Activated CD4-positive, alpha-beta T cell treated with anti-CD3 and anti-CD28 coated beads, Interleukin-2, Interleukin-6, amounts not matched to agents 100 ng/mL and 50 ng/mL, durations not matched to agents 16 hours and 8 hours (primary cell): ENCODE measurements at places on chromosomes 7 and 10.
A peak's percentile ranks its signal among the peaks of the same experiment; 100 is the strongest.

- no peak for DNase-seq
Measured at GRCh38 chr7:40538281-40538680, 403.5 kb downstream of the SUGCT start.

DNA sequence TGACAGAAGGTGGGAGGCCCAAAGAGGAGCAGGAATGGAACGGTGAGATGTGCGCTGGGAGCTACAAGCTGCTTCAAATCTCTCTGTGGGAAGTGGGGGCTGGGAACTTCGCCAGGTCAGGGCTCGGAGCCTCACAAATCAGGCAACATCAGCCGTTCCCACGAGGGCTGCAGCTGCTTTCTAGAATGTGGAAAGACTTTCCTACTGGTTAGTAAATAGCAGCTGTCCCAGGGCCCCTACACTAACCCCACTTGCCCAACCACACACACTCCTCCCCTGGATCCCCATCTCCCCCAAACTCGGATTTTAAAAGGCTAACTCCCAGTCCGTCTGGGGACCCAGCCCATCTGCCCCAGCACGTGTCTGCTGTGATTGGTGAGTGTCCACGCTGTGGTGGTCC lies 40.6 kb upstream of the PITRM1 start:
- DNase-seq: no peak

DNA sequence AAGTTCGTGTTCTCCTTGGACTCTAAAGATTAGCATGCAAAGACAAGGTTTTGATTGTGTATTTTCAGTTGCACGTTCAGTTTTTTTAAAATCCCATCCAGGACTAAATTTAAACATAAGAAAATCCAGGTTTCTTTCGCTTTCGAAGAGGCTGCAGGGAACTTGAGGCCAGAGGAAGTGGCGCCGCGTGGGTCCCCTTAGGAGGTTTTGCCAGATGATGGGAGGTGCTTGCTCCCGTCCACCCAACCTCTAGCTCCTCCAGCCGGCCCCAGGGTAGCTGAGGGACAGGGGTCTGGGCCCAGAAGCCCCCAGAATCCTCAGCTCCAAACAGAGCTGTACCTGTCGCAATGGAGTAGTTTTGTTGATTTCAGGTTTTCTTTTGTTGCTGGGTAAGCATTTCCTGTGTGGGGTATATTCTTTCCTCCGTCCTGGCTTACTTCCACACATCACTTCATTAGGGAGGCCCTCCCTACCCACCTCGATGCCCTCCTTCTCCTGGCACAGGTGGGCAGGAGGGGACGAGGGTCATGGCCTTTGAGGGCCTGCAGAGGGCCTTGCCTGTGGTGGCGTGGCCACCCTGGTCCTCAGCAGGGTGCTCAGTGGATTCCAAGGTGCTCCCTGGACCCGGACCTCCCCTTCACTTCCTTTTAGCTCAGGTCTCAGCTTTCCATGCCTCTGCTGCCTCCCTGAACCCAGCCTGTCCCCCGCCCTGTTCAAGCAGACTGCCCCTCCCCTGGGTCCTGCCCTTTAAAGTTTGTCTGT lies 32.6 kb downstream of the LHPP start:
- no peak for DNase-seq

DNA sequence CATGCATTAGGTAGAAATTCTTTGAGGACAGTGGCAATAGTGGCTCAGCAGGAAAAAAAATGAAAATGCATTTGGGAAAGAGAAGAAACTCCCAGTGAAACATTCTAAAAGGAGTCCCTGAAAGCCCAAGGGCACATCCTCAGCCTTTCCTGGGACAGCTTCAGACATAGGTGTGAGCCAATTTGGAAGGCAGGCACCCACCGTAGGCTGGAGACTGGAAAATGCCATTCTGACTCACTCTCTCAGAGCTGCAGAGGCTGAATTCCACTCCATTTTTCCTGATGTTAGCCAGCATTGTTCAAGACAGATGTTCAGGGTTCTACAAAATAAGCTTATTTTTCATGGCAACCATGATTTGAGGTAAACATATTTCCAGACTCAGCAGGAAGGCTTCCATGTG lies 379.0 kb upstream of the FZD8 start:
- DNase-seq: no peak

DNA sequence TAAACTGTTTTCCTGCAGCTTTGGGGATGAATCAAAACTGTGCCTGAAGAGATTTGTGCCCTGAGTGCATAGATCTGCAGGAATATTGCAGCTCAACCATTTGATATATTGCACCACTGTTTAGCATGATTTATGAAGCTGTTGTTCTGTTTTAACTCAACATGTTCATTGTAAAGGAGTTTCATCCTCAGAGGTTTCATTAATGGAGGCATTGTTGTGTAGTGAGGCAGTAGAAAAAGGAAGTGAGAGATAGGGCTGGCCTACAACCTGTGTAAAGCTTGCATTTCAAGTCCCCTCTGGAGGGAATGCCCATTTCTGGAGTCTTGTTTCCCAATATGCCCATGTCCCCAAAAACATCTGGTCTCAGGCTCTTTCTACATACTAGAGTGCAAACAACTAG lies 67.5 kb downstream of the DNAJC12 start:
- no peak for DNase-seq

DNA sequence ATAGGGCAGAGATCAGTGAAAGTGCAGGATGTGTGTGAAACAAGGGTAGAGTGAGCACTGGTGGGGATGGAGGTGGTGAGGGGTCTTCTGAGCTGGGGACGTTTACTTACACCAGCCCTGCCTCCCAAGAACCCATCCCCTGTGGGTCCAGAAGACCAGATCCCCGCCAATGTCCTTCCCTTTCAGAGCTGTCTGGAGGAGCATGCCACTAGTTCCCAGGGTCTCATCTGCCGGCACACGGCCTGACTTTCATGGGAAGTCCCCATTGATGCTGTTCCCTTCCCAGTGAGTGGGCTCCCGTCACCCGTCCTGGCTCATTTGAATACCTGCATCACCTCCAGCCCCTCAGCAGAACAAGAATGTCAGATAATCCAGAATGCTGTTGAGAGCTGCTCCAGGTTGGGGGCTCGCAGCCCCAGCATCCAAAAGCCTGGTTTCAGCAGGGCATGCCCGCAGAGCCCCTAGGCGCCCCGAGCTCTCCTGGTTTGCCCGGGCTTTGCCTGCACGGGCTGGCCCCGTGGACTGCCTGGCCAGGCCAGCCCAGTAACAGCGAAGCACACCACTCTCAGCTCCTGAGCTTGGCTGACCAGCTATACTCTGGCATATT lies 246.7 kb downstream of the MGMT start:
- no peak for DNase-seq

GRCh38 chr7:151122796-151123157 lies 36.5 kb downstream of the AGAP3 start:
- DNase-seq: no peak

GRCh38 chr7:23205909-23206767 lies 24.3 kb downstream of the NUP42 start:
- no peak for DNase-seq

GRCh38 chr7:71345117-71345884 lies 213.4 kb downstream of the GALNT17 start:
- DNase-seq: no peak

GRCh38 chr10:82150123-82150900 lies 275.3 kb downstream of the NRG3 start:
- peak; percentile 4 for DNase-seq

GRCh38 chr10:17854044-17854652 lies 45.0 kb downstream of the MRC1 start:
- no peak for DNase-seq

- DNase-seq: no peak
Measured at GRCh38 chr10:20535897-20536881, 360.9 kb downstream of the NEBL start.

DNA sequence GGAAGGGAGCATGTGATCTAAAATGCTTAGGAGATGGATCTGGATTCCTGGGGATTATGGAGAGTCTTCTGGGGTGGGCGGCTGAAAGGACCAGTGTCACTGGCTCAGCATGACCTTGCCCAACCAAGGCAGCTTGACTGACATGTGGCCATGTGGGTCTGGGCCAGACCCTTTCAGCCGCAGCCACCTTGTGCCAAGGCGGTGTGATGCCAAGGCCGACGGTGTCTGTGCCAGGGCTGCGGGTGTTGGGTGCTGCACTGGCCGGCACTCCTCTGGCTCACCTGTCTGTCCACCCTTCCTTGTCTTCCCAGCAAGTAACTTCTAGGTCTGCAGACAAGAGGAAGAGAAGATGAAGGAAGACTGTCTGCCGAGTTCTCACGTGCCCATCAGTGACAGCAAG lies 8.8 kb downstream of the DEPP1 start:
- DNase-seq: no peak

GRCh38 chr7:3955026-3955425 lies 654.0 kb downstream of the SDK1 start:
- no peak for DNase-seq

- DNase-seq: no peak
Measured at GRCh38 chr7:80779456-80779855, 139.4 kb downstream of the SEMA3C start.

- DNase-seq: no peak
Measured at GRCh38 chr7:88586219-88586618, 173.3 kb upstream of the ZNF804B start.

DNA sequence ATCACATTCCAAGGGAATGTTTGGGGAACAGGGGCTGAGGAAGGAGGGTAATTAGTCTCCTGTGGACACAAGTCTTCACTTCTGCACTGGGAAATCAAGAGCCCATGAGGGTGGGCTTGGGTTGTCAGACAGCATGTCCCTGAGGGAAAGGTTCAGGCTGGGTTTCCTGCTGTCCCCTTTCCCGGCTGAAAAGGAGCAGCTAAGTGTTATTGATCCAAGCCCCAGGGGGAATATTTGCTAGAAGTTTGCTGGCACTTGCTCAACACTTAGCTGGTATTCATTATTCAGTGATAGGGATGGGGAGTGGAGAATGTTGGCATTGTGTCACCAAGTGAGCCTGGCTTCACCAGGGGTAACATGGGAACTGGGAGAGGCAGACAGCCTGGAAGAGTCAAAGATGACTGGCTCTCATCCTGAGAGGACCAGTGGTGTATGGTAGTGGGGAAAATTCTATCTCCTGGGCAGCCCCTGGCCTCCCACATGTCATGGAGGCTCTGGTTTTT lies 344.4 kb upstream of the PODXL start:
- DNase-seq: no peak

DNA sequence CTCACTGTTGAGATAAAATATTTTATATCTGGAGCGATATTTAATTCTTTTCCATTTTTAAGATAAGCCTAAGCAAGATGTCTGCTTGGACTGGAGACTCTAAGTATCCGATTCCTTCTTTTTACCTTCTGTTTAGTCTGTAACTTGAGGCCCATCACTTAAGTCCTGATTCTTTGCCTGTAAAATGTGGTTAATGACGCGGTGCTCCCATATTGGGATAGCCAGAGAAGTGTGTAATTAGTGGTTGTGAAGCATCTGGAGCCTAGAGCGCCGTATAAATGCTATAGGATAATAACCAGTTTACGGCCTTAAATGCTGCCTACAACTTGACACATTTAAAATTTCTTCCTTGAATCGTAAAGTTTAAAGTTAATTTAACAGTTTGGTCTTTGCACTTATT lies 132.9 kb downstream of the CHN2 start:
- DNase-seq: no peak

GRCh38 chr7:127437241-127437640 lies 44.7 kb upstream of the ZNF800 start:
- DNase-seq: no peak

GRCh38 chr10:110073896-110074295 lies 66.1 kb downstream of the ADD3 start:
- no peak for DNase-seq

DNA sequence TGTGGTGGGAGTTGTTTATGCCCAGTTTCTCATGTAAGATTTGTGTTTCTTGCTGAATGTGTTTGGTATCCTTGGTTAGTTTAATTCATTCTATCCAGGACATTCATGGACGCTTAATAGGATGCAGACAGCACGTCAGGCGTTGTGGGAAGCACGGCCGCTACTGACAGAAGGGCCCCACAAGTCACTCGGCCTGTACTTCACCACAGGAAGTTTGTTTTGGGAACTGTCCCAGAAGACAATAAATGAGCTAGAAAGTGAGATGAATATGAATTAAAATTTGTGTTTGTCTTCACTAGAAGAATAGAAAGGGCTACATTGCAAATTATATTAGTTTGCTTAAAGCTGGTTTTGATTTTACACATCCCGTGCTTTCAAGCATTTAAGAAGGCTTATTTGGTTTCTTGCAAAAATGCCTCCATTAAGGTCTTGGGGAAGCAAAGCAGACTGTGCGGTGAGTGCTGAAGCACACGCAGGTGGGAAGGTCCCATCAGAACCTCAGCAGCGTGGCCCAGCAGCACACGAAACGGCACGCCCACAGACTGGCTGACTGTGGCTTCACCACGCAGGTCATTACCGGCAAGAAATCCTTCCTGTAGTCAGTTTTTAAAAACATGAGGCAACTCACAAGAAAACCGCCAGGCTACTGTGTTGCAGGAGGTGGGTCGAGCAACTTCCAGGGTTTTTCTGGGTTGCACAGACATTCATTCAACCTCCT lies 74.1 kb downstream of the VIPR2 start:
- DNase-seq: no peak

DNA sequence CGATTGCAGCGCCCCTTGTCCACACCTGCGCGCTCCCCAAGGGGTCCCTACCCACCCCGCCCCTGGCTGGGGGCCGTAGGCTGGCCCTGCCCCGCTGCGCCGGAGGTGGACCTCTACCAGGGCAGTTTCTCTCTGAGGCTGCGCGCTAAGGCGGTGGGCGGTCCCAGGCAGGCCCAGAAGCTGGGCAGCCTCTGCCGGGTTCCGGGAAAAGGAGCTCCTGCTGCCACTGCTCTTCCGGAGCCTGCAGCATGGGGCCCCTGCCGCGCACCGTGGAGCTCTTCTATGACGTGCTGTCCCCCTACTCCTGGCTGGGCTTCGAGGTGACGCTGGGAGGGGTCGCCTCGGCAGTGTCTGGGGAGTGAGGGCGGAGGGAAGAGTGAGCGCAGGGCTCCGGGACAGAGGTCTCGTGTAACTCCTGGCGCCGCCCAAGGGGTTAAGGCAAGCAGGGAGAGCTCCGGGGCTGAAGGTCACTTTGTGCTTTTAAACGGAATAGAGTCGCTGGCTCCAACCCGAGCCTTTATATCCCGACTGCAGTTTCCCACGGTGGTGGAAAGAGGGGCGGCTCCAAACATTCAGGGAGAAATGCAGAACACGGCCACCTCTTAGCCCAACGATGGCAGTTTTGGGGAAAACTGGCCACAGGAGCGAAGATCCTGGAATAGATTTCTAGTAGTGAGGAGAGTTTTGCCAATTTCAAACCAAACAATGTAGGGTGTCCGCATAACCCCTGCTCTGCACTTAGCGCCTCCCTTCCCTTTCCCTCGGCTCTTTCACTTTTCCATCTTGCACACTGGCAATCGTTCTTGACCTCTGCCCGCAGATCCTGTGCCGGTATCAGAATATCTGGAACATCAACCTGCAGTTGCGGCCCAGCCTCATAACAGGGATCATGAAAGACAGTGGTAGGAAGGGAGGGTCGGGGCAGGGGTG lies at the start of gene GSTK1:
Gene GSTK1, plus strand, starts transcription at position 176 of the 930 bp plus-strand sequence. Its CDS starts 73 bp downstream, at position 249.
- DNase-seq: peak; percentile 90

- DNase-seq: no peak
Measured at GRCh38 chr10:71698737-71699136, 20.8 kb downstream of the C10orf105 start.

- DNase-seq: no peak
Measured at GRCh38 chr7:116241291-116241690, 31.0 kb downstream of the TES start.

DNA sequence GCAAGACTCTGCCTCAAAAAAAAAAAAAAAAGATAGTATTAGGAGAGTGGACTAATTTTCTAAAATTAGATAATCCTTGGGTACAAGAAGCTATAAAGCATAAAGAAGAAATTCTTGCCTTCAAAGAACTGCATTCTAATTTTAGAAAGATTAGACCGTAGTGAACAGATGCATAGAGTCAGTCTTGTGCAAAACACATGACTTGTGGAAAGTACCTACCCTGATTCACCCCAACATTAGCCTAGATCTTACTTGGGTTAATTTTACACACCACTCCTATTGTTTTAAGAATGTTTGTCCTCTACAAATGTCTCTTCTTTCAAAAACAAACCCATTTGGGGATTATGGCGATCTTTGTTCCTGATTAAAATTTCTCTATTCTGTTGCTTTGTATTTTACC lies 38.9 kb upstream of the SP8 start:
- DNase-seq: no peak
